ENCODE measurements at places on chromosomes 2 and 18.

DNA sequence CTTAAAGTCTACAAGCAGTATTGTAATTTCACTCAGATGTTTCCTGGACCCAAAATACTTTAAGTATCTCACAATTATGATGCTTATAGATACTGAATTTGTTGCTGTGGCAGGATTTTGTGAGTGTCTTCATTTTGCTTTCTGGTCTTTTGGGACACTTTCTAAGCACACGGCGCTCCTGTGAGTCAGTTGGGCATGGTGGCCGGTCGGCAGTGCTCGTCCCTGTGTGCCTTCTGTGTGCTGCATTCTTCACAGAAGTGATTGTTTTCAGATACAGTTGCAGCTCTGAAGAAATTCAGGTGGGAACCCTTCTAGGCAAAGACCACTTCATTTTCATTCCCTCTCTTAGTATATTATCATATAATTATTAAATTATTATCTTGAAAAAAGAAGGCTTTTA lies 273.3 kb downstream of the ZNF407 start:
- no peak for DNase-seq

DNA sequence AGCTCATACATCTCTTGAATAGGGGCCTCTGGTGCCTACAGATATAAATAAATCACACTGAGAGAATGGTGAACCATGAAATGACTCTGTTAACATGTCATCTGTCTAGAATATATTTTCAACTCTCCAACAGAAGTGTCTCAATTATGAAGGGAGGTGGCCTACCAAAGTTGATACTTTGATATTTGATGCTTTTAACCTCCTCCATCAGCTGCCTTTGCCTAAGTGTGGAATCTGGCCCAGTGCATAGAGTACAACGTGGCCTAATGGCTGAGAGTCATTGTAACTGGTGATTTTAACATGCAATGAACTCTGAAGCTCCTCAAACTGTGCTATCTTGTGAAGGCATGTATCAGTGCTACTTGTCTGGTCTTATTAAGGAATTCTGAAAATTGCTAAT lies 93.4 kb downstream of the MYO3B start:
- no peak for DNase-seq

DNA sequence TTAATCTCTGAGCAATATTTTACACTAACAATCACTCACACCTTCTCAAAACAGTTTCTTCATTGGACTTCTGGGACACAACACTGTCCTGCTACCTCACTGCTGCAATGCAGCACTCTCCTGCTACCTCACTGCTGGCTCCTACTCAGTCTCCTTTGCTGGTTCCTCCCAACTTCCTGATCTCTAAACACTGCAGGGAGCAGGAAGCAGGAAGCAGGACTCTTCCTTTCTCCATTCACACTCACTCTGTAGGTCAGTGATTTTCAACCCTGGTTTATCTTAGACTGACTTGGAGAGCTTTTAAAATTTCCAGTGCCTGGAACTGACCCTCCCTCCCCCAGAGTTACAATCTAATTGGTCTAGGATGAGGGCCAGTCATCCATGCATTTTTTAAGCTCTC lies 243.4 kb upstream of the RBBP8 start:
- no peak for DNase-seq

- no peak for DNase-seq
Observed at GRCh38 chr2:59888015-59888414, 665.4 kb downstream of the BCL11A start.

GRCh38 chr2:37782721-37783371 lies 111.4 kb upstream of the CDC42EP3 start:
- DNase-seq = no peak
